ENCODE measurements at places on chromosomes 4 and X.

GRCh38 chr4:165682611-165683010 lies 190.4 kb upstream of the TLL1 start:
- no peak for DNase-seq

DNA sequence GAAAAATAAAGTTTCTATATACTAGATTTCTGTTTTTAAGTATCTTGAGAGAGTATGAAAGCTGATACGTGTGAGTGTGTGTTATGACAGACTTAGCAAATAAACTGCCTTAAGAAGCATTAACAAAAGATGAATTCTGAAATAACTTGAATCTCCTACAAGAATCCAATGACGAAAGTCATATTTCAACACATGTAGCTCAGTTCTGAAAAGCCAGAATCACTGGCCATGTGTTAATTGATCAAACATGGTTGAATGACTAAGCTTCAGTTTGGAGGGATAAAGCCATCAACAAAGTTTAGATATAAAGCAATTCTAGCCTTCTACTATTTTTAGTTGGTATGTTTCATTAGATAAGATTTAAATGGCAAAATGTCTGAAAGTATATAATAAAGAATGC lies 88.5 kb upstream of the ETNPPL start:
- DNase-seq = no peak

GRCh38 chr4:122671919-122672490 lies 51.1 kb upstream of the IL21 start:
- no peak for DNase-seq

GRCh38 chr4:53122280-53123116 lies 243.4 kb downstream of the SCFD2 start:
- no peak for DNase-seq

Measured in nucleus accumbens (tissue), 56 donors.